ENCODE measurements at places on chromosomes 11 and 22.

- no peak for DNase-seq
Measured at GRCh38 chr22:40679964-40680818, 907 bp downstream of the MCHR1 start.

GRCh38 chr22:39560127-39560526 is 10.4 kb upstream of the CACNA1I start:
- no peak for DNase-seq

- DNase-seq: no peak
Measured at GRCh38 chr22:17639247-17639741, 737 bp downstream of the BCL2L13 start.

DNA sequence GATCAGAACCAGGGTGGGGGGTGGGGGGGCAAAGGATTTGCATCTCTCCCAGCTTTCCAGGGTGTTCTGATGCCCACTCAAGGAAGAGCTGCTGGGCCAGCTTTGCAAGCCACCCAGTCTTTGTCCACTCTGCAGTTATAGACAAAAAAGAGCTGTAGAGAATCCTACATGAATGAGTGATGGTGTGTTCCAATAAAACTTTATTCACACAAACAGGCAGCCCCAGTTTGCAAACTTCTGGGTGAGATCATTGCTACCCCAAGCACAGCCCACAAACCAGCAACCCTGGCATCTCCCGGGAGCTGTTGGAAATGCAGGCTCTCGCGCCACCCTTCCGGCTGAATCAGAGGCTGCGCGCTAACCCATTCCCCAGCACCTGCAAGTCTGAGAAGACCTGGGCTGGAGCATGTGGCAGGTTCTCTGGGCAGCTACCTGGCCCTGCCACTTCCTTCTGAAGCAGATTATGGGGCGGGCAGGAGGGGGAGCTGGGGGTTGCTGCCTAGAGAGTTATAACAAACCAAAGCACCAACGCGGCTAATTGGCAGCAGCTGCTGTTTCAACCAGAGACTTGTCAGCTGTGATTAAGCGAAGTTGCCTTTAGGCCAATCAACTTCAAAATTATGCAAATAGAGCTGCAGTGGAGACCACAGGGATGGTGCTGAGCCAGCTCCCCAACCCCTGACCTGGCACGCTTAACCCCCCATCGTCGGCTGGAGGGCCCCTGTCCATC is 3.8 kb upstream of the SHISAL1 start:
- no peak for DNase-seq
